ENCODE measurements at places on chromosomes 5 and 9. TPM values are rescaled to one million over a fixed set of nuclear protein-coding genes. Genes with fewer than 3 reads are reported as not detected.

DNA sequence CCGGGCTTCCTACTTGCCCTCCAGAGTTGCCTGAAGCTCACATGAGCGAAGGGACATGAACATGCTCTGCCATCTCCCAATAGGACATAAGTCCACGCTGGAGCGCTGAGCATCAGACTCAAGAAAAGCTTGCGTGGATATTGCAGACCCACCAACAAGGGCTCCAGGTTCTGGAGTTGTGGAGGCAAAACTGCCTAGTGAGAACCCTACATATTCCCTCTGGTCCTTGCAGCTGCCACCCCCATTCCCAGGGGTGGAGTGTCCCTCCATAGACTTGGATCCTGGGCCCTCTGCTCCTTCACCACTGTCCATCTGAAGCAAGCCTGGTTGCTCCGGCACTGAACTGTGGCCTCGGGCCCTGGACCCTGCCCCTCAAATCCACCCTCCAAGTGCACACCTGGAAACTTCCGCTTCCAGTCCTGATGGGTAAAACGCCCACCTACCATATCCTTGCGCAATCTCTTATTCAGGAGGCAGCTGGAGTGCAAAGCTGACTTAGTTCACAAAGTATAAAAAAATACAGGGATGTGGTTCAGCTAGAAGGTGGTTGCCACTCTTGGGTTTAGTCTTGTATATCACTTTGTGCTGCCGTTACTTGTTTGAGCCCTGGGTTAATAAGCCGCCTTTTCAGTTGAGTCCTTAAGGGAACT, 28.0 kb downstream of the HRH2 start:
- no peak overlapping the region for H3K27ac ChIP-seq
- peaks cover 3% of the 10 kb centered on the region for H3K4me1 ChIP-seq
- no peak for DNase-seq
- H3K36me3 ChIP-seq: peaks cover 17% of the 10 kb centered on the region
- no peaks in the 10 kb centered on the region for H3K27me3 ChIP-seq

DNA sequence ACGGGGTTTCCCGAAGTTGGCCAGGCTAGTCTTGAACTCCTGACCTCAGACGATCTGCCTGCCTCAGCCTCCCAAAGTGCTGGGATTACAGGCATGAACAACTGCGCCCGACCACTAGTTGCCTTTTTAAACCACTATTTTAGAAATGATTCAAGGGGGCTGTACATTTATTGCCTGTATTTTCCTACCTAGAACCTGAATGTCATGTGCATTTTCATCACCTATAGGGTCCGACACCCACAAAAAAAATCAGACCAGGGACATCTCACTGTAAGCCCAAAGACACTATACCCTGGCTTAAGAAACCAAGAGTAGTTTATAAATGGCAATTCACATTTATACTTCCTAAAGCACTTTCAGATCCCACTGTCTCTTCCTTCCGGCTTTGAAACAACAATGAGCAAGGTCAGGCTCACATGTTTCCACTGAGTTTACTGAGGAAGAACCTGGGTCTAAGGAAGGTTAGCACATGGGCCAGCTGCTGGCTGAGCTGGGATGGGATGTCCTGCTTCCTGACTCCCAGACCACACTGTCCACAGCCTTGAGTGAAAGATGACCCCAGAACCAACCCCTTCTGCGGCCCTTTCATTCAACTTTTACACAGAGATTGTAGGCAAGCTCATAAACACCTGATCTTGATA, 87.3 kb downstream of the SERINC5 start:
- no peaks in the 10 kb centered on the region for H3K4me1 ChIP-seq
- DNase-seq: no peak
- H3K4me3 ChIP-seq: no peak overlapping the region
- H3K36me3 ChIP-seq: peaks cover 25% of the 10 kb centered on the region
- H3K27ac ChIP-seq: no peak overlapping the region
- H3K27me3 ChIP-seq: no peaks in the 10 kb centered on the region

DNA sequence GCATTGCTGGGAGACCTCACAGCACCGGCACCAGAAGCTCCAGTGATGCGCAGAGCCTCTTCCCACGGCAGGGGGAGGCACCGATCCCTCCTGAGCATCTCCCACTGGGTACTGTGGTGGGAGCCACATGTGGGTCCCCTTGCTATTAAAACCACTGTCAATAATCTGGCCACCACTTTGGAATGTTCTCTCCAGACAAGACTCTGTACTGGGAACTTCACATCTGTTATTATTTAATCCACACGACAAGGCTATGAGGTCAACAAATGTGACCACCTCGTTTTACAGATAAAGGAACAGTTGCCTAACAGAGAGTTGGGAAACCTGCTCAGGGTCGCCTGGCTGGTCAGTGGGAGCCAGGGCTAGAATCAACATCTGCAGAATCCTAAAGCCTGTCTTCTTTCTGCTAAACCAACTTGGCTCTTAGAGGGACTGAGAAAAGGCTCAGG, 72.7 kb downstream of the EPB41L4B start:
- DNase-seq: no peak
- H3K4me3 ChIP-seq: no peak overlapping the region
- peaks cover 14% of the 10 kb centered on the region for H3K36me3 ChIP-seq
- H3K27me3 ChIP-seq: no peaks in the 10 kb centered on the region
- H3K27ac ChIP-seq: no peak overlapping the region

GRCh38 chr5:33848554-33848953, 43.2 kb downstream of the ADAMTS12 start:
- H3K4me3 ChIP-seq: no peak overlapping the region
- H3K27me3 ChIP-seq: no peaks in the 10 kb centered on the region
- peaks cover 27% of the 10 kb centered on the region for H3K36me3 ChIP-seq
- no peak overlapping the region for H3K27ac ChIP-seq
- peaks cover 8% of the 10 kb centered on the region for H3K4me1 ChIP-seq

The IRX2 gene
- 91.6 TPM for total RNA-seq

The LRRC19 gene
- not detected for total RNA-seq

Data from H9 (cell line).